Stimulated activated CD8-positive, alpha-beta memory T cell treated with anti-CD3 and anti-CD28 coated beads, Interleukin-12 subunit alpha, Interleukin-12 subunit beta, amount 100 ng/mL, for 1 hour (primary cell): ENCODE measurements at places on chromosomes 11 and 22.

DNA sequence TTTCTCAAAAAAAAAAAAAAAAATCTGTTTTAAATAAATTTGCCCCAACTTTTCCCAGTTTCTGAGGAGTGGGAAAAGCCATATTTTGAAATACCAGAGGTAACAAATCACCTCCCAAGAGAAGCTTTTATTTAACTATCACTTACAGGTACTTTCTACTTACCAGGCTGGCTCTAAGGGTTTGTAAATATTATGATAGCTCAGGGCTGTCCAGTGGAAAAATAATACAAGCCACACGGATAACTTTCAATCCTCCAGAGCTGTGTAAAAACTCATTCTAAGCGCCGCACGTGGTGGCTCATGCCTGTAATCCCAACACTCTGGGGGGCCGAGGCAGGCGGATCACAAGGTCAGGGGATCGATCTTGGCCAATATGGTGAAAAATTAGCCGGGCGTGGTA, 5.6 kb upstream of the SEC14L4 start:
- DNase-seq: no peak

- no peak for DNase-seq
Observed at GRCh38 chr11:7793233-7793632, 3.5 kb downstream of the OR5P2 start.

DNA sequence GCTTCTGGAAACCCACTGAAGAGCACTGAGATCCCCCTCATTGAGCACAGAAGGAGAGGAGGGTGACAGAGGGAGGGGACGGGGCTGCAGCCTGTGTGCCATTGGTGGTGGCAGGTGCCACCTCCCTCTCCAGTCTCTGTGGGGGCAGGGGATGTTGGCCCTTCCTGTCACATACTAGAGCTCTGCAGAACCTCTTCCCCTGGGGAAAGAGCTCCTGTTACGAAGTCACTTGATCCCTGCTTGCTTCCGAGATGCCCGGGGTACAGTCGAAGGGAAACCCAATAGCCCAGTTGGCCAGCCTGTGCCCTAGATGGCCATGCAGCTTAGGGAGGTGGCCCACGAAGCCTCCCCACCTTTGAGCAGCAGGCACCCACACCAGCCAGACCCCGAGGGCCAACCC, 29.4 kb downstream of the DAGLA start:
- no peak for DNase-seq

DNA sequence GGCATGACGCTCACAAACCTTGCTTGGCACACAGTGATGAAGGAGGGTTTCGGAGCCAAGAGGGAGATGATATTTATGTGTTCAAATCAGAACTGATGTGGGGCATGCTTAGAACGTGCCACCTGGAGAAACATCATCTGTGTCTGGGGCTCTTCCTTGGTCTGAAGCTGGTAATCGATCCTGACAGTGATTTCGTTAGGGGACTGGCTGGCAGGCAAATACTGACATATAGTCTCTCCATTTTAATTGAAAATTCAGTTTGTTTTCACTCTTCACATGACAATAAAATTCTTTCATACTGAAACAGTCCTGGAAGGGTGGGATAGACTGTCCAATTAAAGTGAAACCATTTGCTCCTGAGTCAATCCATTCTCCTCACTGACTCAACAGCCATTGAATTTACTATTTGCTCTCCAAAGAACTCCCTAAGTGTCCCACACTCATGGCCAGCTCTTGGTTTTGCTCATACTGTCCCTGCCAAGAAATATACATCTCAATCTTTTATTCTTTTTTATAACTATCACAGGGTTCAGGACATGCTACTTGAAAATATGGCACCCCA, 134.8 kb downstream of the TRPC6 start:
- no peak for DNase-seq

- no peak for DNase-seq
Observed at GRCh38 chr11:40080434-40080833, 1379.0 kb downstream of the LRRC4C start.

DNA sequence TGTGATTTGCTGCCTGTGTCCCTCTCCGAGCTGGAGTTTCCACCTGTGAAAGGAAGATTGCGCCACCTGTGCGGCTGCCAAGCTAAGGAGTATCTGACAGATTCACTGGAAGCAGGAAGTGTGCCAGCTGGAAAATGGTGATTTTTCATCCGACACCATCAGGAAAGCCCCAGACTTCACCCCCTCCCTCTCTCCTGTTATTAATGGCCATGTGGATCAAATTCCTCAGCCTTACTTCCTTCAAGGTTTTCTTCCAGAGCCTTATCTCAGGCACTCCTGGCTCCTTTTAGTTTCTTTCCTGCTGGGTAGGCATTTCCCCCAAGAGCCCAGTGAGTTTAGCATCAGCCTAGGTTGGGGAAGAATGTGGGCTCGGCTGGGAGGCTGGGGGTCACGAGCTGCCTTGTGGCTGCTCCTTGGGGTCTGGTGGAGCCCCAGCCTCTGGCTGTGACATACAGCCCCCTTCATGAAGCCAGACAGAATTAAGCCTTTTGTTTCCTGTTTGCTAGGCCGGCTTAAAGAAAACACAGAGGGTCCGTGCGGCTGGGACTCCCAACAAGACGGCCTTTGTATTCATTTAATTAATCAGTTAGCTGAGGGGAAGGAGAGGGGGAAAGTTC, 37.1 kb downstream of the PKNOX2 start:
- no peak for DNase-seq

DNA sequence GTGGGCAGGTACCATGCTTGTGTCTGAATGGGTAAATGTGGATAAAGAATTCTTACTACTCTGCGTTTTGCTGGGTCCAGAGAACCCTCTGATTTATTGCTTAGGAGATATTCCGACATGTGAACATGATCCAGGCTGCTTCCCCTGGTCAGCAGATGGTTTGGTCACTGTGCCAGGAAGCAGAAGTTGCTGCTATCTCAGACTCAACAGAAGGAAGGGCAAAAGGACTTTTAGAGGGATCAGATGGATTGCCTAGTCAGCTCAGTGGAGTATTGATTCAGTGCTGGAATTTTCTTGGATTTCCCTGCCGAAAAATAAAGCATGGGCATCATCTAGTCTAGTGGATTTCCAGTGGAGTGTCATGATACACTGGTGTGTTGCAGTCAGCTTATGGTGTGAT, 440.1 kb downstream of the NTM start:
- no peak for DNase-seq

- DNase-seq: no peak
Observed at GRCh38 chr11:84855508-84856245, 771.5 kb downstream of the DLG2 start.

GRCh38 chr11:35166369-35167360, 27.7 kb downstream of the CD44 start:
- no peak for DNase-seq

DNA sequence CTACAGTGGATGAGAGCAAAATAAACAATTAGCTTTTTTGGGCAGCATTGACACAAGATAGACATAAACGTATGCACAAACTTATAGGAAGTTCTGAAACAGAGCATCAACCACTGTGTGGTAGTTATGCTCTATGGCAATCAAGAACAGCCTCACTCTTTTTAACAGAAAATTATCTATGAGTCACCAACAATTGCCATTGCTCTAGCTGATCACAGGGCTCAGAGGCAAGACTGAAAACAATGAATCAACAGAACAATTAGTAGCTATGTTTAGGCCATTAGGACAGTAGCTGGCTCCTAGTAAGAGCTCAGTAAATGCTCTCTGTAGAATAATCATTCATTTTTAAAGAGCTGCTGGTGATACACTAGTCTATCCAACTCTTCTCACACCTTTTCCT, 34.9 kb upstream of the PICALM start:
- no peak for DNase-seq

- DNase-seq: no peak
Observed at GRCh38 chr11:16412525-16413172, 56.3 kb upstream of the SOX6 start.

DNA sequence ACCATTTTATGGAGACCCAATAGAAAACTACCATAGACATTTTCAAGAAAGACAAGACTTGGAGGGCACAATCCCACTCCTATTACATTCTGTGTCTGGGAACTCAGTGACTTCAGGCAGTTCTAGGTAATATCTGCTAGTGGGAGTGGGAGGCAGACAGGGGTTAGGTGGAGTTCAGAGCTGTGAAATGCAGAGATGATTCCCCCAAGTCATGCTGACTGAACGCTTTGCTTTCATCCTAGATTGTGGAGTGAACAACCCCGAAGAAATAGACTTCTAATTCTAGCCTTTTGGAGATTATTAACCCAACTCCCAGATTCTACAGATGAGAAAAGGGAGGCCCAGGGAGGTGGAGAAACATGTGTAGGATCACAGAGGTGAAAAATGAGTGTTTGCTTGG, 437.8 kb upstream of the CADM1 start:
- DNase-seq: no peak

GRCh38 chr22:31911565-31912406, 32.5 kb upstream of the YWHAH start:
- DNase-seq: no peak

- no peak for DNase-seq
Observed at GRCh38 chr11:121439337-121439736, 12.8 kb upstream of the SORL1 start.

DNA sequence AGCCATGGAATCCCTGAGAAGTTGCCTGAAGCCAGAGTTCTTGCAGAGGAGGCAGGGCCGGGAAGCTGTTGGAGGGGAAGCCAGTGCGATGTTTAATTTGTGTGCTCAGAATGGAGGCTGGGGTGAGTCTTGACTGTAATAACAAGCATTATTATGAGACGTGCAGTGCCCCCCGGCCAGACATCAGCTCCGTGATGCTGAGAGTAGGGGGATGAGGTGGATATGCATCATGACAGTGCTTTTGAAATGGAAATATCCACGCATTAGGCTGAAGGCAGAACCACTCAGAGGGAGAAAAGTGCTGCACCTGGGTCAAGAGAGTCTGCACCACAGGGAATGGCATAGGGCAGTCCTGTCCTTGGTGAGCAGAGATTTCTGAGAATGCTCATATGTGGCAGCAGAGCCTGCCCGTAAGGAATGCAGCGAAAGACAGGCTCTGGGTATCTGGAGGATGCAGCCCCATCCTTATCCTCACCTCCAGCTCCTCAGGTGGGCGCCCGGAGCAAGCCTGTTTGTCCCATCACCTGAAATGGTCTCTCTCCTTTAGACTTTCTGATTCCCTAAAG, 37.6 kb upstream of the SEZ6L start:
- DNase-seq: no peak

DNA sequence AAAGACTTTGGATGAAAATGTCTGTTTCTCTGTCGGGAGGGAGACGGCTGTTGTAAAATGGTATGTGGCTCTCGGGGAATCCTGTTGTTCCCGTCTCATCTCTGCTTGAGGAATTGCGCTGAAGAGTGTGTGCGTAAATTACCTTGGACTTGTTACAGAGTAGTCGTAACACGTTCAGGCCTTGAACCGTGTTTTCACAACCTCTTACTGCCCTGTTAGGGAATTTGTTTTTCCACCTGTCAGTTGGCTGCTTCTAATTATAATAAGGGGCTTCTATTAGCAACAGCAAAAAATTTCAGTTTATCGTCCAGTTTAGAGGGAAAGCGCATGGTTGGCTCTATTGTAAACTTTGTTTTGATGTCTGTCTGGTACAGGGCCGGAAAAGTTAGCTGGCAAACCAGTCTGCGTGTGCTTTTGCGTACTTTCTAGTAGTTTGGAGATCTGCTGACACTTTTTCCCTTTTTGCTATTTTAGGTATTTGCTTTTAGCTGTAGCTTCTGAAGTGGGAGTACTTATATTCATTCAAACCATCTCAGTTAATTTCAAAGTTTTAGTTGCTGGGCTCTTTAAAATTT, 1.5 kb downstream of the HIPK3 start:
- DNase-seq: no peak

GRCh38 chr11:79390923-79391322, 49.9 kb downstream of the TENM4 start:
- DNase-seq: no peak

- DNase-seq: no peak
Observed at GRCh38 chr11:12111549-12112520, 1.4 kb downstream of the MICAL2 start.

DNA sequence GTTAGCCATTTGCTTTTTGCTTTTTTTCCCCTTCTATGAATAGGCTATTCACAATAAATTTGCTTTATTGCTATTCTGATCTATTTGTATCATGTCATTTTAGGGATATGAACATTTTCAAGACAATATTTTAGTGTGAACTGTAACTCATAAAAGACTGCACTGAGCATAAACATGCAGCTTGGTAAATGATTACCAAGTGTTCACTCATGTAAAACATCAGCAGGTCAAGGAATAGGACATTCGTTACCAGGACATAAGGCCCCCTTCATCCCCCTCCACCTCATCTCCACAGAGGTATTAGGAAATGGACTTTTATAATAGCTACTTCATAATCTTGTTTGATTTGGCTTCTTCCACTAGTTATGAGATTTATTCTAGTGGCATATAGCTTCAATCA, 12.4 kb downstream of the NLRP14 start:
- DNase-seq: no peak

- DNase-seq: no peak
Observed at GRCh38 chr11:70456921-70457532, 58.7 kb downstream of the CTTN start.

GRCh38 chr11:119752946-119753345, 23.9 kb upstream of the NECTIN1 start:
- DNase-seq: no peak

DNA sequence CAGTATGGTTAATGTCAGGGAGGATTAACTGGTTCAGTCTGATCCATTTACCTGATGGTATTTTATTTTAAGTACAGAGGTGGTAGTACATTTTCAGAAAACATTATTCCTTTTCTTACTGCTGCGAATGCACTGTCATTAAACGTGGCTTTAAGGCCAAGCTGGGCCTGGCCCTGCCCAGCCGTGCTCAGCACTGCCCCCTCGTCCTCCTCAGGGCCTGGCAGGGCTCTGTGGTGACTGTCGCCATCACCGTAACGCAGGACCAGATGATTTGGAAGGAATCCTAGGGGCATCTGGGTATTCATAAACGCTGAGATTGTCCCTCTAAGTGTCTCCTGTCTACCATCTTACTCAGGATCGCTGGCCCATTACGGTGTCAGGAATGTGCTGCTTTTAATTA, 302.0 kb downstream of the TBC1D22A start:
- no peak for DNase-seq

GRCh38 chr11:8356721-8357504, 93.2 kb upstream of the LMO1 start:
- no peak for DNase-seq

- DNase-seq: no peak
Observed at GRCh38 chr11:36312611-36313472, 16.8 kb downstream of the PRR5L start.

GRCh38 chr11:96319898-96320656, 22.9 kb downstream of the MAML2 start:
- DNase-seq: no peak
